ENCODE measurements at places on chromosomes 7 and 10.
A peak's percentile ranks its signal among the peaks of the same experiment; 100 is the strongest.

DNA sequence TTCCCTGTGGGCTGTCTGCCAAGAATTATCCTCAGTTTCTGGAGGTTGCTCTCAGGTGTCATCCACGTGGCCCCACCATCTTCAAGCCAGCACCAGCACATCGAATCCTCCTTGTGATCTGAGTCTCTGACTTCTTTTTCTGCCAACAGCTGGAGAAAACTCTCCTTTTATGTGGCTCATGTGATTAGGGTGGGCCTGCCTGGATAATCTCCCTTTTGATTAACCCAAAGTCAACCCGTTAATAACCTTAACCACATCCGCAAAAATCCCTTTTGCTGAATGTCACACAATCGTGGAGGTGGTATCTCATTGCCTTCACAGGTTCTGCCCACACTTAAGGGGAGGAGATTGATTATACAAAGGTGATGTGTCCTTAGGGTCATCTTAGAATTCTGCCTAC is 73.8 kb downstream of the LRGUK start:
- no peak for DNase-seq

DNA sequence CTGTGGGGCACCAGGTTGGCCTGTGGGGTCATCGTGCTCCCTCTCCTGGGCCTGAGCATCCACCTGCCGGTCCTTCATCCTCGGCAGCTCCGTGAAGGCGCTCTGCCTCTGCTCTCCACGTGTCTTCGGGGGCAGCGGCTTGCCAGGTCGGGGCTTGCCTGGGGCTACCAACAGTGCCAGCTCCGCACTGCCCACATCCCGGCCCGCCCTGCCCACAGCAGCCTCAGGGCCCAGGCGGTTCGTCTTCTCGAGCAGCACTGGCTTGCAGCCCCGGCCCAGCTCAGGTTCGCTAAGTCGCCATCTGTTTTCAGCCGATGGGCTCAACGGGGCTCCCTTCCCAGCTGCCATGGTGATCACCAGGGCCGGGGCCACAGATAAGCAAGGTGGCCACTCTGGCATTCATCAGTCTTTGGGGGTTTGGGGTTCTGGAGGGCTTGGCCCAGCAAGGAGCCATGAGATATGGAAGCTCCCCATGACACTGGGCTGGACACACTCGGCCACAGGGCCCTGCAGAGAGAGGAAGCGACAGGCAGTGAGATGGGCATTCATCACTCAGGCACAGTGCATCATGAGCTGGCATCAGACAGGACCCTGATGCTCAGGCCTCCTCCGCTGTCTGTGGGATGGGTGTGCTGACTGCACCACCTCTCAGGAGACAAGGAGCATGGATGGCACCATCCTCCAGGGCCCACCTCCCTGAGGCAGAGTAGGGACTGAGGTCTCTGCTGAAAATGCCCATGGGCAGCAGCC is 15.5 kb downstream of the ZNF488 start:
- no peak for DNase-seq

- DNase-seq: no peak
These were observed 6.6 kb downstream of the DMBT1 start for GRCh38 chr10:122567056-122567660.

- no peak for DNase-seq
These were observed 184.0 kb downstream of the DIP2C start for GRCh38 chr10:505419-505818.

GRCh38 chr7:70344726-70345125 is 746.5 kb downstream of the AUTS2 start:
- no peak for DNase-seq

DNA sequence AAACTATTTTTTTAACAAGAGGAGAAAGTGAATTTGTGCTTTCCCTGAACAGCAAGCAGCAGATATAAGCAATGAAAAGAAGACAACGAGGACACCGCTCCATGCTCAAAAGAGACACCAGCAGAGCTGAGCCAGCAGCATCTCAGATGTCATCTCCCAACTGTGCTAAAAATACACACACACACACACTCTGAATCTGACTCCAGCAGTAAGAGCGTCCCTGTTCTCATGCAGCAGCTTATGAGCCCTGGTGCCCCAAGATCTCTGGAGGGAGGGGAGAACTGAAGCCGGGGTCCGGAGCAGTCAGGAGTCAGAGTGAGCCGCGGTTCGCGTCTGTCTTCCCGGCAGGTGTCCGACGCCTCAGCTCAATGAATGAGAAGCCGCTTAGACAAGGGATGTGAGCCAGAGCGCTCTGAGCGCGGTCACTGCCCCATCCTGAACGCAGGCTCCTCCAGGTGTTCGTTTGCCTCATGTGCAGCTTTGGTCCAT is 49.2 kb downstream of the SVIL start:
- DNase-seq: no peak

DNA sequence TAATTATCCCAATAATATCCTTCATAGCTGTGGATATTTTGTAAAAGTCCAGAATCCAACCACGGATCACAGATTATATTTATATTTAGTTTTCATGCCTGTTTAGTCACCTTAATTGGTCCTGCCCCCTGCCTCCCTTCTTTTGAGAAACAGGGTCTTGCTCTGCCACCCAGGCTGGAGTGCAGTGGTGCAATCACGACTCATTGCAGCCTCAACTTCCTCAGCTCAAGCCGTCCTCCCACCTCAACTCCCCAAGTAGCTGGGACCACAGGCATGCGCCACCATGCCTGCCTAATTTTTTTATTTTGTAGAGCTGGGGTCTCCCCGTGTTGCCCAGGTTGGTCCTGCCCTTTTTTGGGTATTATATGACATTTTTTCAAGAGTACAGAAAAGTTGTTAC is 129.4 kb downstream of the KAT6B start:
- DNase-seq: no peak

DNA sequence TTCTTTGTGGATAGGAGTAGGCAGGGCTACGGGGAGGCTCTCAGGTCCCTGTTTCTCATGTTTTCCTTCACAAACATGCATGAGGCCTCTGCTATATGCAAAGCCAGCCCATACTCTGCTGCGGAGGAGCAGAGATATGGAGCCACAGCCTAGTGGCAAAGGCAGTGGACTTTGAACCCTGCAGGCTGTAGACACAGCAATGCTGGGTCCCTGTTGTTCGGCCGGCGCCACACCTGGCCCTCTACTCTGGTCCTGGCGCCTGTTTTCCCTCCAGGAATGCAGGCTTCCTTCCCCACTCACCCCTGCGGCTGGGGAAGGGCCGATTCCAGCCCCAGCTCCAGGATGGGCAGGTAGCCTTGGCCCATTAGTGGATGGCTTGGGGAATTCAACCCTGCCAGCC is 11.5 kb downstream of the CLRN3 start:
- DNase-seq: no peak

DNA sequence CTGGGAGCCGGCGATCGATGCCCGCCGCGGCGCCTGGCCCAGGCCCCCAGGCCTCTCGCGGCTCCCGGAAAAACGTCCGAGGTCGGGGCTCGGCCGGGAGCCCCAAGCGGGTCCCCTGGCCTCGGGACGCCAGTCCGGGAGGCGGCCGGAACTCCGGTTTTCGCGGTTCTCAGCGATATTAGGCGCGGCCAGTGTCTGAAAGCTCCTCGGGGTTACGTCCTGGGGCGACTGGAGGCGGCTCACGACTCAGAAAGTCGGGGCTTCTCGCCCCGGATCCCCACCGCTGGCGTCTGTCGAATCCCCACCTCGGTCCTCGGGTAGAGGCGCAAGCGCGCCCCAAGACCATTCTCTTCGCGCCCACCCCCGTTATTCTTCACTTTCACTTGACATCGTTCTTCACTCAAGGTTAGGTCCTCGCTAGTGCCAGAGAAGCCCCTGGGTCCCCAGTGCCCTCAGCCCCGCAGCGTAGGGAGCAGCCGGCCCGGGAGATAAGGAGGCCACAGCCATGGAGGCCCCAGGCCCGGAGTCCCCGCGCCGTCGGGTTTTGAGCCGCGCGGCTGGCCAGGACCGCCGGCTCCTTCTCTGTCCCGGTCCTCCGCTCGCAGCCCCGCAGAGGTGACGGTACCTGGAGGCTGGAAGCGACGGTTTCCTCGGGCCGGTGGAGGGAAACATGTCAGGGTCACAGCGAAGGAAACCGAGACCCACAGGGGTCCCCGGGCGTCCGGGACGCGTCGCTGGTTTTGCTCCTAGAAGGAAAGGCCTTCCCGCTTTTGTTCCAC is 35.2 kb upstream of the EBLN1 start:
- peak; percentile 22 for DNase-seq

DNA sequence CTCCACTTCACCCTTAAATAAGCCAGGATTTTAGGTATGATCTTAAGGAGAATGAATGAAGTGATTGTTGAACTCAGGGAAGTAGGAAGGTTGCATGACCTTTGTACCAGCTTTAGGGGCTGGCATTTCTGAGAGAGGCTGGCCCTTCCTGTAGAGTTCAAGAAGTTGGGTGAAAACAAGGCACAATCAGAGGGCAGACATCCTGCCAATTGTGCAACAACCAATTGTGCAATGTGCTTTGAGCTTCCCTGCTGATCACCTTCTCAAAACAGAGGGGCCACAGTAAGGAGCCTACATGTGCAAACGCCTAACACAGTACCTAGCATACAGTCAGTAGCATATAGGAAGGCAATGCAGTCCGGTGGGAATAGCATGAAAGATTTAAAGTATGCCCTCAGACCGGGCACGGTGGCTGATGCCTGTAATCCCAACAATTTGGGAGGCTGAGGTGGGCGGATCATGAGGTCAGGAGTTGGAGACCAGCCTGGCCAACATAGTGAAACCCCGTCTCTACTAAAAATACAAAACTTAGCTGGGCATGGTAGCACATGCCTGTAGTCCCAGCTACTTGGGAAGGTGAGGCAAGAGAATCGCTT is 5.4 kb downstream of the CPVL start:
- DNase-seq: no peak
